Ammon's horn (tissue), 1 donor: ENCODE measurements at places on chromosomes 11 and 22.

DNA sequence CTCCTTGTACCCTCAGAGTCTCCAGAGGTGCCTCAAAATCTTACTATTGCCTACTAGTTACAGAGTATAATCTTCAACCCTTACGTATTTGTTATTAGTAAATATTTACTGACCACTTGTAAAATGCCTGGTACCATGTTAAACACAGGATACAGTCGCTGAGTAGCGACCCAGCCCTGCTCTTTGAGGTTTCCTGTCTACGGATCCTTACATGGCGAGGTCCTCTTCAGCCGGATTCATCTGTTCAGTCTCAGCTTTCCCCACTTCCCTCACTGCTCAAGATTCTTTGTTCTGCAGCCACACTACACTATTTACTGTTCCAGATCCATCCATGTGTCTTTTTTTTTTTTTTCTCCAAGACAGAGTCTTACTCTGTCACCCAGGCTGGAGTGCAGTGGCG, 13.2 kb upstream of the TTC36 start:
- DNase-seq: no peak

DNA sequence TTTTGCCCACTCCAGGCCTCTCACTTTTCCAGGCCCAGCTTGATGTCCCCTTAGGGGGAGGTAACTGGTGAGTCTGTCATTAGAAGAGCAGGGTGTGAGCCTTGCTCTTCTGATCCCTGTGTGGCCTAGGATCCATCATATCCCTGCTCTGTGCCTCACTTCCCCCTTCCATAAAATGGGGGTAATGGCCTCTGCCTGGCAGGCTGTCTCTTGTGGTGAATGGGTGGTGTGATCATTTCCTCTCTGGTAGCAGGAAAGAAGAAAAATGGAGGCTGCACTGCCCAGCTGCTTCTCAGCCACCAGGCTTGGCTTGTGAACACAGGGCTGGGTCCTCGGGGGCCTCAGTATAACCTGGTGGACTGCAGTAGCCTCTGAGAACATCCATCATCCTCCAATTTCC, 5.6 kb downstream of the ARHGEF17 start:
- DNase-seq: no peak

GRCh38 chr22:22903355-22903777, 15.8 kb downstream of the IGLL5 start:
- DNase-seq: no peak

DNA sequence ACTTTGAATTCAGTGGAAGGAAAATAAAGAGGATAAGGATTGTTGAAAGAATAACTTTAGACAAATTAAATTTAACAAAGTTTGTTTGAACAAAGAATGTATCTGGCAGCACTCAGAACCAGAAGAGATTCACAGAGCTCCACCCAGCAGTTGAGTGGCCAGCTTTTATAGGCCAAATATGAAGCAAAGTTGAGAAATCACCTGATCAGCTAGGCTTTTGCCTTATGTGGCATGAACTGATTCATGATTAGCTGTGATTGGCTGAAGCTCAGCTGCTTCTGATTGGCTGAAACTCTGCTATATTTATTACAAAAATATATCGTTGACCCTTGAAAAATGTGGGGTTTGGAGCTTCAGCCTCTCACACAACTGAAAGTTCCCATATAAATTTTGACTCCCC, 62.6 kb downstream of the PIWIL4 start:
- no peak for DNase-seq

GRCh38 chr22:34236527-34236926, 316.3 kb upstream of the LARGE1 start:
- DNase-seq: no peak

DNA sequence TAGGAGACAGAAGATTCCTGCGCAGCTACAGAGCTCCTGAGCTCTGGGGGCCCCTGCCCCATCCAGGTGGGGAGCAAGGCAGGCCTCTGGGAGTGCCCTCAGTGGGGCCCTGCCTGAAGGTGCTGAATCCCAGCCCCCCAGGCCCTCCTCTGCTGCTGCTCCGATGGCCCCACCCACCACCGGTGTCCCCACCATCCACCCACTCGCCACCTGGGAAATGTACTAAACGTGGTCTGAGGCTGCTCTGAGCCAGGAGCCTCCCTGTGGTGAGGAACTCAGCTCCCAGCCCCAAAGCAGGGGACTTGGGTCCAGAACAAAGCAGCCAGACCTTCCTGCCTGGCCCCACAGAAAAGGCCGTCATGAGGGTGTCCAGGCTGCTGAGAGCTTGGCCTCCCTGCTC, 289.4 kb downstream of the CTTN start:
- DNase-seq: no peak

- DNase-seq: no peak
These were observed 530.8 kb upstream of the CCDC179 start for GRCh38 chr11:23391031-23391430.

GRCh38 chr11:75198278-75198973, 42.1 kb upstream of the TPBGL start:
- DNase-seq: no peak
